NK-92 treated with Interleukin-12 subunit alpha and Interleukin-12 subunit beta, amount 100 ng/mL, for 24 hours (cell line): ENCODE measurements at places on chromosomes 5 and 9.

DNA sequence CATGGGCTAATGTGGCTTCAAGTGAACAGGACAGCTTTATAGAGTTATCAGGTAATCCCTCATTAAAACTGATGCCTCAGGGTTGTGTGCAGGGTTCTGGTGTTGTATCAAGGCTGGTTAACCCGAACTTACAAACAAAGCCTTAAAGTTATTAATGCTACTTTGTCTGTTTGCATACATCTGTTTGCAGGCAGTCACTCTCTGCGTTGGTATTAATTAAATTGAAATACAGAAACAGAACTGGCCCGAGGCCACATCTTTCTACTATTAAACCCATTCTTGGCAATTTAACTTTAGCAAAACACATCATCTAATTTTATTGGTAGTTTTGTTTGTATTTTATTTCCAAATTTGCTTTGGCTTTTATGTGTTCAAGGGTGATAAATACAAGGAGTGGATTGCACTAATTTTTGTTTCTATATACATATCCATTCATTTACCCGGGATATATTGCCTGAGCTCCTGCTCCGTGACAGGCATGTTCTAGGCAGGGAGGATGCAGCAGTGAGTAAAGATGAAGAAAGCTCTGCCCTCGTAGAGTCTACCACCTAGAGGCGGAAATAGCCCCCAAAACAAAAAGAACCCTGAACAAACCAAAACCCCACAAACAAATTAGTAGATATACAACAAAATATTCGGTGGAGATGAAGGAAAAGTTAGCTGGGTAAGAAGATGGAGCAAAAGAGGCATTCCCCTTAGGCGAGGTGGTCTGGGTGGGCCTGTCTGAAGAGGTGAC lies 164.2 kb downstream of the MACROH2A1 start:
- DNase-seq: no peak

DNA sequence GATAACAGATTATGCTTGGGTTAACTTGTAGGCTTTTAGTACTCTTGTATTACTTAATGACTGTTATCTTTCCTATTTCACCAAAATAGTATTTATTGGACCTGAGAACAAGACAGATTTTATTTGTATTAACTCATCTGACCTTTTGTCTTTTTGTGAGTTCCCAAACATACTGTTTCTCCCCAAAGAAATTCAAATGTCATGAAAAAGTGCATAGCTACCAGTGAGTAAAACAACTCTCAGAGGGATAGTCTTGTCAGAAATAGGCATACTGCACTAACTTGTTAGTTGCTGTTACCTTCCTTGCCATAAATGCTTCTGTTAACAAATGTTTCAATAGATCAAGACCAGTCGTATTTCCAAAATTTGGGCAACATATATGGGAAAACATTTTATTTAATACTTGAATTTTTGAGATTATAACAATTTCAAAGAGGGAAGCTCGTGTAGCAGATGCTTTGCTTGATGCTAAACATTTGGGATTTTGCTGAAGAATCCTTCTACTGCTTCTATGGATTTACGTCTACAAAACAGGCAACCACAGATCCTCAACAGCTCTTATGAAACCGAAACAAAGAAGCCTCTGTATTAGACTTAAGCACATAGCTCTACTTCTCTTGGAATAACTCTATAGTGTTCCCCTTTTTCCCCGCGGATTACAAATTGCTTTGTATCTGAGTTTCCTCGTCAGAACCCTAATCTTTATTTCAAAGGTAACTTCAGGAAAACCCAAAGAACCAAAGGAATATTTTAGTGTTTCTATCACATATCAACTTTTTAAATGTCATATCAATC lies 248.8 kb downstream of the MCTP1 start:
- DNase-seq: no peak

GRCh38 chr9:95494022-95494415 lies 22.8 kb downstream of the PTCH1 start:
- no peak for DNase-seq

DNA sequence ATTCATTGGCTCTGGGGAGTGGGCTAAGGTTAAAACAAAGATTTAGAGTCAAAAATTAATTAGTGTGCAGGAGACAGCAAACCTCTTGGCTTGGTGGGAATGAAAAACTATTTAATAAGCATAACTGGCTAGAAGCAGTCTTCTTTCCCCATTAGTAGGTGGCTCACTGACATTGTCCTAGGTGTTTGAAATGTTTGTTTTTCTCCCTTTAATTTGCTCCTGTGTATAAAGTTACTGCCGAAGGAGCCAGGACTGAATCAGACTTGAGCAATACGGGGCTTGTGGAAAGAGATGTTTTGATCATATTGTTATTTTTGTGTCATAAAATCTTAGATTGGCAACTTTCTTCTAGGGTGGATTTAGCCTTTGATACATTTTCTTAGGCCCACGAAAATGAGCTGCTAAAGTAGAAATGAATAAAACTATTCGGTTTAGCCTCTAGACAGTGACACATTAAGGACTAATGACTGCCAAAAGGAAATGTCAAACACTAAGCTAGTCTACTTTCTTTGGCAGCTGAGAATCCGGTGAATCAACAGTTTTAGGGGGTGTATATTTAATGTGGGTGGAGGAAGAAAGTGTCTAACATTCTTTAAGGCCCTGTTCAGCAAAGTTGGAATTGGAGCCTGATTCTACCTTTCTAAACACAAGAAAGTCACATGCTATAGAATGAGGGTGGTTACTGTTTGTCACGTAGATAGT lies 30.2 kb downstream of the LRRTM2 start:
- no peak for DNase-seq

DNA sequence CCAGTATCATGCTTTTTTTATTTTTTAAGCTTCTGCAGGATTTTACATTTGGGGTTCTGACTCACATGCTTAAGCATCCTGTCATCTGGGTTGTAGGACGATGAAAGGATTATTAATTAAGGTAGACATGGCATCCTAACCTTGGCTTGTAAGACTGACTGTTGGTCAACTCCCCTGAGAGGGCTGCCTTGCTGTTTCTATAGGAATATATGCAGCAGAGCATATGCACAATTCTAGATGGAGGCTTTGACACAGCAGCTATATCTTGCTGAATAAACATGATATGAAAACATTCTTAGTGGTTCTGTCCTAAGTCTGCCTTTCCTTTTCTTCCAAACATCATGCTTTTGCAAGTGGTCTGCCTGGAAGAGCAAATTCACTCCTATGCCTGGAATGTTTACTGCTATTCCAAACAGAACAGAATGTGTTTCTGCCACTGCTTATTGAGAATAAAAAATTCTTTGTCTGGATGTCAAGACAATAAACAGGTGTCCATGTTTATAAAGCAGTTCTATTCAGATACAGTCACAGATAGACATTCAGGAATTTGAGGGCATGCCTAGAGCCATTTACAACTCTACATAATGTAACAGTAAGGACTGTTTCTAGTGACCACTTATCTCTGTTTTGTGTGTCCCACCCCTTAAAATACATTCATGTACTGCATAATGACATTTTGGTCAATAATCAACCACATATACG lies 166.2 kb upstream of the PPP2R2B start:
- DNase-seq: no peak

DNA sequence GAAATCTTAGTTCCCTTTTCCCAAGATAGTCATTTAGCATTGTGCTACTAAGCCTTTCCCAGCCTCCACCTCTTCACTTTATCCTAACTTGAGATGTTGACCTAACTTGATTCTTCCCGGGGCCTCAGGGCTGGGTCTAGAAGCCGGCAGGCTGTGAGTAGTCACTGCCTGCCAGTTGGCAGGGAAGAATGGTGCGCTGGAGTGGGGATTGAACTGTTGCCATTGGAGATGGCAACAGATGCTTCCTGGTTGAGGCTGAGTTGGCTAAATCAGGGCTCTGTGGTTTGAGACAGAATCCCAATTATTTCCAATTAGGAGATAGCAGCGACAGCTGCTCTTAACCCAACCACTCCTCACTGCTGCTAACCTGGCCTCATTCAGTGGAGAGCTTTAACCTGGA lies 343.1 kb downstream of the BRINP1 start:
- no peak for DNase-seq

- DNase-seq: peak; percentile 10
These were observed 162.8 kb downstream of the PIK3R1 start for GRCh38 chr5:68378204-68378820.

GRCh38 chr9:89732939-89733324 lies 128.1 kb downstream of the GADD45G start:
- no peak for DNase-seq

DNA sequence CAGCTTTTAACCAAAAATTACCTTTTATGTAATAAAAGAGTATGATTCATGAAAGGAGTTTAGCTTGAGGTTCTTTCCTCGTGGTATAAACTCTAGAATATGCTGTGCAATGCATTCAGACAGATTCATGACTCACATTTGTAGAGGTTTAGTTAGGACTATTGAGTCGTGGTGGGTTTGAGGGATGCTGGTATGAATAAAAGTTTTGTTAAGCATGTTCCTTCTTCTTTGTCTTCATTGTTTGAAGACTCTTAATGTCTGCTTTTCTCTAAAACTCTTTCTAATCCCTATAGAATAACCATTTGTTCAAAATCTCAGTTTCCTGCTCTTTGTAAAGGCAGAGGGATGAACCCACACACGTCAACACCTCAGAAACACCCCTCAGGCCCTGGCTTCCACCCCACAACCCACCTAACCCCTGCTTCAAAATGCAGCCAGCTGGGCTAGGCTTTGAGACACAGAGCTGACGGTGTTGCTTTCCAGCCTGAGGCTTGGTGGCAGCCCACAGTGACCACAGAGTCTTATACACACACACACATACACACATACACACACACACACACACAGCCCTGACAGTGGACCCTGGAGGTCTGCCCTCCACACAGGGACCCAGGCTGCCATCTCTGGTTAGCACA lies 69.0 kb upstream of the IRX1 start:
- no peak for DNase-seq

- no peak for DNase-seq
These were observed 42.7 kb downstream of the IRX2 start for GRCh38 chr5:2708751-2709150.

DNA sequence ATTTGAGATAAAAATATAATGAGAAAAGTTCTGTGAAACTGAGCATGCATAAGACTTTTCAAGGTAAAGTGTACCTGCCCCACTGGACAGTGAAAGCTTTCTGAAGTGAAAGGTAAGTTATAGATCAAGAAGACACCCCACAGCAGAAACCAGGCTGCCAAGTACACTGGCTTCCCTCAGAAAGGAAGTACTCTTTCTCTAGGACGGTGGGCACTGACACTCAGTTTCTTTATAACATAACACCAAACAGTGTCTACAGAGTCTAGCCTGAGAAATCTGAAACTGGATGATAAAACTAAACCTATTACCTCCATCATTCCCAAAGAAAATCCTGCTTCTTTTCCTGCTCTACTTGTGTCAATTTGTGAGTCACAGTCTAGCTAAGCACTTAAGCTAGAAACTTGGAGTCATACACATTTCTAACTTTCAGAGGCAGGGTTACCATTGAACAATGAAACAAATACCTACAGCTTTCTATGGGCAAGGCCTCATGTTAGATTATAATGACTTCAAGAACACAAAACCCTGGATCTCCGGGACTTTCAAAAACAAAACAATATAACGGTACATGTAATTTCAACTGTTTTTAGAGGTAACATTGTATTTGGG lies 136.7 kb downstream of the CPLANE1 start:
- no peak for DNase-seq

GRCh38 chr9:84002344-84002743 lies 21.7 kb downstream of the RMI1 start:
- no peak for DNase-seq

- no peak for DNase-seq
These were observed 83.4 kb downstream of the LPAR1 start for GRCh38 chr9:110954822-110955291.

- no peak for DNase-seq
These were observed 51.6 kb downstream of the NUDT12 start for GRCh38 chr5:103510851-103511553.

- no peak for DNase-seq
These were observed at the start of gene AFAP1L1 for GRCh38 chr5:149271716-149272563. TSS of gene AFAP1L1 (plus strand) at chr5:149271859. CDS start at chr5:149271969, 110 bp downstream.

DNA sequence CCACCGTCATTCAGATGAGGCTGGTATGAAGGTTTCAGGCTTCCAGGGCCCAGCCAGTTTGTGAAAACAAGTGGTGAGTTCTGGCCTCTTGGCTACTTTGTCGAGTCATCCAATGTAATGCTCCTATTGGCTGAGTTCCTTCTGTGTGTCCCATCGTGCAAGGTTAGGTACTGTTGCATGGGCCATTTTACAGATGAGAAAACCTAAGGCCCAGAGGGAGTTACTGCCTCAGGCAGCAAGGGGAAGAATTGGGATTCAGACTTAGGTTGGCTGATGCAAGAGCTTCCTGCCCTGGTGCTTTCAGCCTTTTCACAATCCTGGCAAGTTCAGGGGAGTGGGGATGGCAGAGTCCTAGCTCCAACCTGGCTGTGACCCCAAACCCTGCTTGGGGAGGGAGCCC lies 17.4 kb upstream of the PITX1 start:
- no peak for DNase-seq

- no peak for DNase-seq
These were observed 117.3 kb upstream of the CDH12 start for GRCh38 chr5:22970491-22970890.

- DNase-seq: no peak
These were observed 23.4 kb upstream of the FUBP3 start for GRCh38 chr9:130555968-130556367.

DNA sequence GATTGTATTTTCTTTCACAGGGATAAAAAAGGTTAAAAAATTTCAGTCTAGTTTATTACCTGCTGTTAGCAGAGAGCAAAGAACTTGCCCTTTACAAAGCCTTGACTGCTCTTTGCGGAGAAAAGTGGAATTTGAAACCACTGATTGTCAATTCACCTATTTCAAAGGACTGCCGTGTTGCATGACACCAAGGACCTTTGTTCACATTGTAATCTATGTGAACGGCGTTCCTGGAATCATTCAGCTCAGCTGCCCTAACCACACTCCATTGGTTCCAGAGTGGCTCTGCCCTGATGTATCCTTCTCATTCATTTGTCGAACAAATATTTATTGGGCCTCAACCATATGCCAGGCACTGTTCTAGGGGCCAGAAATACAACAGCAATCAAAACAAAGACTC lies 377.5 kb upstream of the RFX3 start:
- DNase-seq: no peak

DNA sequence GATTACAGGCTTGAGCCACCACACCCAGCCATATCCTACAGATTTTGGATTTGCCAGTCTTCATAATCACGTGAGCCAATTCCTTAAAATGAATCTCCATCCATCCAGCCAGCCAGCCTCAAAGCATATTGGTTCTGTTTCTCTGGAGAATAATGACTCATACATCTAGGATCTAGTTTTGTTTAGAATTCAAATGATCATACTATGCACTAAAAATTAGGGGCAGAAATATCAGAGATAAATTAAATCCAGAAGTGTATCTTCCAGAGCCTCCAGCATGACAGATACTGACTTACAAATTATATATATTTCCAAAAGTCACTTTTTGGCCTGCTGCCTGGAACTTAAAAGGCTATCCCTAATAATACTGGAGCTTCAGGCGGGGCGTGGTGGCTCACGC lies 119.1 kb upstream of the NR5A1 start:
- DNase-seq: no peak

- no peak for DNase-seq
These were observed 2.5 kb upstream of the RNF38 start for GRCh38 chr9:36402536-36402935.

GRCh38 chr9:106707738-106708474 lies 155.1 kb upstream of the ZNF462 start:
- no peak for DNase-seq
